ENCODE measurements at places on chromosomes 13 and 19. TPM values are rescaled to one million over a fixed set of nuclear protein-coding genes. Genes with fewer than 3 reads are reported as not detected.
A peak's percentile ranks its signal among the peaks of the same experiment; 100 is the strongest.

The ZNF841 gene
- 29.1 TPM for total RNA-seq

GRCh38 chr13:80336370-80336769 is 4.6 kb downstream of the SPRY2 start:
- no peak for ATAC-seq

- ATAC-seq = no peak
Observed at GRCh38 chr19:53357821-53358581, 7.5 kb upstream of the ZNF525 start.

- no peak for ATAC-seq
Observed at GRCh38 chr19:52981329-52981728, 18.6 kb upstream of the ZNF816 start.

DNA sequence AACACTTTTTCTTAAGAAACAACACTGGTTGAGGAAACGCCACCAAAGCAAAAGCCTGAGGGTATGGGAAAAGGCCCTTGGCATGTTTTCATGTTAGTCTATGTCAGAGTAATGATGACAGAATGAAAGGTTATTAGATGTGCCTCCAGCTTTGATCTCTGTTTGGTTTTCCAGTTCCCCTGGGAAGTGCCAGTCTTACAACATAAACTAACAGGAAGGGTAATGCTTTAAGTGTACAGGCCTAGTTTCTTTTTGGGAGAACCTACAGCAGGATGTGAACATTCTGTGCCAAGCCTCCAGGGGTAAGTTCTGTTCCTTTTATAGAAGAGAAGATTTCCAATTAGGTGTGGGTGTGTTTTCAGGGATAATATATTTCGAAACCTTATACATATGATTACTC is 121.7 kb downstream of the FNDC3A start:
- ATAC-seq = no peak

The CADM4 gene
- 0.22 TPM for total RNA-seq

DNA sequence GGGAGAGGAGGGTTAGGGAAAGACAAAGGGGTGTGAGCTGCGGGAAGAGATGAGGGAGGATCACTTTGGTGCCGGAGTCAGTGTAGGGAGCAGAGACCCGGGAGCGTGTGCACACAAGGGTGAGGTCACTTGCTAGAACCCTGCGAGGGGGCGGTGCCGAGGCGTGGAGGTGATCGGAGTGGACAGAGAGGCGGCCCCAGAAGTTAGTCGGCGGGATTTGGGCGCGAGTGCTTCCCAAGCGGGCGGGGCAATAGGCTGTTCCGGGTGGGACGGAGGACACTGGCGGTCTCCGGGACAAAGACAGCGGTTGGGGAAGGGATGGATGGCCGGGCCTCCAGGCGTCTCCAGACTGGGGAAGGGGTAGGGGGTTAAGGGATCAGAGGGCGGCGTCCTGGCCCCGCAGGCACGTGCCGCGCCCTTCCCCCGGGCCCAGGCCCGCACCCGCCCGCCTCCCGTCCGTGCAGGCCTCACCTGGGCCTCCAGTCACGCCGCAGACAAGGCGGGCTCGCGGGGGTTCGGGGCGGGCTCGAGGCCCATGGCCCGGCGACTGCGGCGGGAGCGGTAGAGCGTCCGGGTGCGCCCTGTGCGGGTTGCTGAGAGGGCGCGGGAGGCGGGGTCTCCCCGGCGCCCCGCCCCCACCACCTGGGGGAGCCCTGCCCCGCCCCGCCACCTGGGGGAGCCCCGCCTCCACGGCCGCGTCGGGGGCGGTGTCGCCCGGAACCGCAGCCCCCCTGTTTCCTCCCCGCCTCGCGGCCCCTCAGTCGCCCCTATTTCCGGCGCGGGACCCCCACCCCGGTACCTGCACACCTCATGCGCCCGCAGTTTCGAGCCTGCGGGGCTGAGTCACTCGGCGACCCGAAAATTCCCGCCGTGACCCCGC is at the start of gene LPAR2:
Gene LPAR2 (minus strand): TSS at position 600 of the 880 bp plus-strand sequence. CDS start 945 bp downstream, outside the sequence.
- peak; percentile 79 for ATAC-seq

The ZSWIM9 gene
- 9.9 TPM for total RNA-seq

GRCh38 chr13:90445179-90445578 is 902.3 kb upstream of the MIR17HG start:
- no peak for ATAC-seq

The GPI gene
- total RNA-seq = 862 TPM

- no peak for ATAC-seq
Observed at GRCh38 chr19:34512254-34512822, 30.8 kb downstream of the WTIP start.

DNA sequence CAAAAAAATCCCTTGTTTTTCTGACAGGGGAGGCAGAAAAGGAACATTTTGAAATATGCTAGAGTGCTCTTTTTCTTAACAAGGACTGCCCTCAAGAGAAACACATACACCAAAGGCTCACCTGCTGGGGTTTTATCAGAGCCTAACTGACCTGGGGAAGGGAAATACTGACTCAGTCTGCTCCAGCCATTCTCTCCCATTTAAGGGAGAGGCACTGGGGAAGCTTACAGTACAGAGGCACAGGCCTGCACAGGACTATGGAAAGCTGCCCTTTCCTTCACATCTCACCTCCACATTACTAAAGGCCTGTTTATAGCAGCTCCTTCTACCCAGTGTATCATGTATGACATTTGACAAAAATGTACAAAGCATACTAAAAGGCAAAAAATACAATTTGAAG is 30.3 kb downstream of the TNFRSF19 start:
- no peak for ATAC-seq

- no peak for ATAC-seq
Observed at GRCh38 chr13:49395451-49395865, 48.4 kb downstream of the CAB39L start.

All from activated T-helper 17 cell treated with anti-CD3 and anti-CD28 coated beads, Interleukin-2, amount 50 U/mL, for 72 hours (primary cell).